ENCODE measurements at places on chromosomes 5 and 9.

DNA sequence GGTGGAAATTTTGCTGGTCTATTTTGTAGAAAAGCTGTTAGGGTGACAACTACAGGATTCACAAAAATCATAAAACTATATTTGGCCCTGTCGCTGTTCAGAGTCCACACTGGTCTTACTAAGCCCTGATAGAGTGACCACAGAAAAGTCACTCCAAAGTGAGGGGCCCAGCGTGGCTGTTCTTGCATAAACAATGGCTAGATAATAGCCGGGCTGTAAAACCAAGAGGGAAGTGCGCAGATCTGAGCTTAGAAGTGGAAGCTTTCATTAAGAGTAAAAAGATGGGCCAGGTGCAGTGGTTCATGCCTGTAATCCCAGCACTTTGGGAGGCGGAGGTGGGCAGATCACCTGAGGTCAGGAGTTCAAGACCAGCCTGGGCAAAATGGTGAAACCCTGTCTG lies 15.5 kb upstream of the CTSL start:
- DNase-seq, result no peak

DNA sequence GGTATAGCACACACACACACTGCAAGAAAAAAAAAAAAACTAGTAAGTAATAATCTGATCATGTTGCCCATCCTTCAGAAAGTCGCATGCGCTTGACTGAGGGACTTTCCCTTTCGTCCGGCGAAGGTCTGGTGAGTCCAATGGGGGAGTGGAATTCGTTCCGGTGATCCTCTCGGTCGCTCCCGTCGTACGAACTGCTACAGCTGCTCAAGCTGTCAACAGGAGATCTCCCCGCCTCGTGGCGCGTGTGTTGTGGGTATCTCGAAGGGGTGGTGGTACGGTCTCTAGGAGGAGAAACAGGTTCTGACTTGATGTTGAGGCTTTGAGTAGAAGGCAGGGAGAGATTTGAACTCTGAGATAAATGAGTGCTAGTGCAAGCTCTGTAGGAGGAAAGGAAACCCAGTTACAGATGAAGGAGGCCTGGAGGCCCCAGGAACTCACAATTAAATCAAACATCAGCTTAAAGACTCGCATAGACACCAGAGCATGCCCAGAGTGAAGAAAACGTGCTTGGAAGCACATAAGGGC lies 160.4 kb downstream of the MEF2C start:
- no peak for DNase-seq

GRCh38 chr9:18707489-18708205 lies 233.7 kb downstream of the ADAMTSL1 start:
- no peak for DNase-seq

GRCh38 chr5:6458833-6459232 lies 10.2 kb downstream of the UBE2QL1 start:
- no peak for DNase-seq

- DNase-seq, result no peak
Observed at GRCh38 chr5:38316544-38317224, 58.3 kb downstream of the EGFLAM start.

- no peak for DNase-seq
Observed at GRCh38 chr5:135371622-135372232, 27.3 kb downstream of the MACROH2A1 start.

GRCh38 chr9:114110180-114110579 lies 11.1 kb upstream of the KIF12 start:
- no peak for DNase-seq

DNA sequence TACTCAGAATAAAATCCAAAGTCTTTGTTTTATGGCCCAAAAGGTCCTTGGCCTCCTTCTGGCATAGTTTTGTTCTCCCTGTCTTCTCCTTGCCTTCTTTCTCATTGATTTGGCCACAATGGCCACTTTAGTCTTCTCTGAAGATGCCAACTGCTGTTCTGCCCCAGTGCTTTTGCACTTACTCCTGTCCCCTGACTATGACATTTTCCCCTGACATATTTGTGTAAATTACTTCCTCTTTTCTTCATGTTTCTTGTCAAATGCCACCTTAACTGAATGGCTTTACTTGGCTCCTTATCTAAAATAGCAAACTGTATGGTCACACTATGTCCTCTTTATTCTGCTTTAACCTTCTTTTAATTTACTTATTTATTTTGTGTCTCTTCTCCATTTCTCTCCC lies 484.7 kb upstream of the ARRDC3 start:
- DNase-seq, result no peak

DNA sequence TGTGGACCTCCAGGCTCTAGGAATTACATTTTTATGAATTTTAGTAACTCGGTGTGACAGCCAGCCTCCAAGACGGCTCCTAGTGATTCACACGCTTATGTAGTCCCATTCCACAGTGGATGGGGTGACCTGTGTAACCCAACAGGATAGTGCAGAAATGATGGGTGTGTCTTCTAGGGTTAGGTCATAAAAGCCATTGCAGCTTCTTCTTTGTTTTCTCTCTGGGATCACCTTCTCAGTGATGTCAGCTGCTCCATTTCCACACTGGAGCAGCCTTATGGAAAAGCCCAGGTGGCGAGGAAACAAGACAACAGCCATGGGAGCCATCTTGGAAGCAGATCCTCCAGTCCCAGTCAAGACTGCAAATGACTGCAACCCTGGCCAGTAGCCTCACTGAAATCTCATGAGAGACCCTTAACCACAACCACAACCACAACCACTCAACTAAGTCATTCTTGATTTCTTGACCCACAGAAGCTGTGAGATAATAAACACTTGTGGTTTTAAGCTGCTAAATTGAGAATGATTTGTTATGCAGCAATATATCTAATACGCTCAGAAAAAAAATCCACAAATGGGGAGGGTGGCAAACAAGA lies 5.1 kb upstream of the GNPDA1 start:
- no peak for DNase-seq

- DNase-seq, result no peak
Observed at GRCh38 chr5:45037927-45038326, 229.2 kb downstream of the MRPS30 start.

DNA sequence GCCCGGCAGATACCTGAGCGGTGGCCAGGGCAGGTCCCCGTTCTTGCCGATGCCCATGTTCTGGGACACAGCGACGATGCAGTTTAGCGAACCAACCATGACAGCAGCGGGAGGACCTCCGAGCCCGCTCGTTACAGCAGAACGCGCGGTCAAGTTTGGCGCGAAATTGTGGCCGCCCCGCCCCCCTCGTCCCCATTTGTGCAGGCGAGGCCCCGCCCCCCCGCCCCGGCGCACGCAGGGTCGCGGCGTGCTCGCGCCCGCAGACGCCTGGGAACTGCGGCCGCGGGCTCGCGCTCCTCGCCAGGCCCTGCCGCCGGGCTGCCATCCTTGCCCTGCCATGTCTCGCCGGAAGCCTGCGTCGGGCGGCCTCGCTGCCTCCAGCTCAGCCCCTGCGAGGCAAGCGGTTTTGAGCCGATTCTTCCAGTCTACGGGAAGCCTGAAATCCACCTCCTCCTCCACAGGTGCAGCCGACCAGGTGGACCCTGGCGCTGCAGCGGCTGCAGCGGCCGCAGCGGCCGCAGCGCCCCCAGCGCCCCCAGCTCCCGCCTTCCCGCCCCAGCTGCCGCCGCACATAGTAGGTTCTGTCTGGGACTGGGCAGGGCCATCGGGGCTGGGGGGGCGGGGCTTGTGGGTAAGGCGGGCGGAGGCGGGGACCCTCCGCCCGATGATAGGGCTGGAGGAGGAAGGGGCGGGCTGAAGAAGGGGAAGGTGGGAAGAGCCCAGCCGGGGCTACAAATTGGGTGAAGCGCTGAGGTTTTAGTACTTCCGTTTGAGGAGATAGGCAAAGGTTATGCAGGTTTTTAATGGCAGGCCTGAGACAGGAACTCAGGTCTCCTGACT lies at the start of the genes DHFR and MSH3:
TSS of gene DHFR (minus strand) at position 593 of the 840 bp plus-strand sequence. CDS start at position 99, 494 bp downstream.
TSS of gene MSH3 (plus strand) at position 262 of the 840 bp plus-strand sequence. CDS start at position 338, 76 bp downstream.
- peak; percentile 82 for DNase-seq
